Nephron progenitor cell (in vitro differentiated cells): ENCODE measurements at places on chromosomes 11 and 22.

- no peak for DNase-seq
These were observed 251.8 kb downstream of the KIRREL3 start for GRCh38 chr11:126748793-126749192.

GRCh38 chr11:1372660-1373059 lies 17.1 kb upstream of the BRSK2 start:
- DNase-seq, result no peak

DNA sequence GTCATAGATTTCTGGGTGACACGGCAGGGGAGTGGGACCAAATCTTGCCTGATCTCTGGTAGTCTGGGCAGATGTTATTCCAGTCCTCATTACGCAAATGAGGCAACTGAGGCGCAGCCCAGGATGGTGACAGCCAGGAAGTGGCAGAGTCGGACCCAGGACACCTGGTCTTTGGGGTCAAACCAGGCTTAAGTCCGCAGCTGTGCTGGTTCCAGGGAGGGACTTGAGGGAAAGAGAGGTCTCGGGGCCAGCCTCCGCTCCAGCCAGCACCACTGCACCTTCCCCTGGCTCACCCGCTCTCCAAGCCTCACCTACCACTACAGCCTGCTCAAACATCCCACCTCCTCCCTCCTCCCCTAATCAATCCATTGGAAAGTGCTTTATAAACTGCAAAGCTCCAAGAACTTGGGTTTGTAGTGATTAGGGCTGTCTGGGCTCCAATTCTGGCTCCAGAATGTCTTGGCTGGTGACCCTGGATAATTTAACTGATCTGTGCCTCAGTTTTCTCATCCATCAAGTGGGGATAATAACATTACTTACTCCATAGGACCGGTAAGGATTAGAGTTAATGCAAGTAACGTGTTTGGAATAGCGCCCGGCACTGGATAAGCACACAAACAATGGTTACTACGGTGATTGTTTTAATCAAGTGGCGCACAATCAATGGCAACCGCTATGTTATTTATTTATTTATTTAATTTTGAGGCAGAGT lies 526 bp upstream of the PNPLA5 start:
- no peak for DNase-seq

- no peak for DNase-seq
These were observed 29.5 kb upstream of the FCHSD2 start for GRCh38 chr11:73171436-73172161.

DNA sequence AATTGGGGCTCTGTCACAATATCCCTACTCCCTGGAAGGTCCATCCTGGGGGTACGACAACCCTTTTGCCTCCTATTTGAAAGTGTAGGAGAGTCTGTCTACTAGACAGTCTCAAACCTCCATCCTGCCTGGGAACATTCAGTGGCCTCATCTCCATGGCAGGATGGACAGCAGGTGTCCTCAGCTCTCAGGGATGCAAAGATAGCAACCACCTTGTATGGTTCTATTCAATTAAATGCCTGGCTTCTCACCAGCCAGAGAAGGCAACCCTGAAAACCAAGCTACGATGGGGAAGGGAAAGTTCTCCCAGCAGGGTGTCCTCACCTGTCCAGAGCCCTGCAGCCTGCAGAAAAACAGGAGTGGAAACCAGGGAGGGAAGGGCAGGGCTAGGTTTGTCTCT lies 164.9 kb downstream of the MIAT start:
- no peak for DNase-seq

DNA sequence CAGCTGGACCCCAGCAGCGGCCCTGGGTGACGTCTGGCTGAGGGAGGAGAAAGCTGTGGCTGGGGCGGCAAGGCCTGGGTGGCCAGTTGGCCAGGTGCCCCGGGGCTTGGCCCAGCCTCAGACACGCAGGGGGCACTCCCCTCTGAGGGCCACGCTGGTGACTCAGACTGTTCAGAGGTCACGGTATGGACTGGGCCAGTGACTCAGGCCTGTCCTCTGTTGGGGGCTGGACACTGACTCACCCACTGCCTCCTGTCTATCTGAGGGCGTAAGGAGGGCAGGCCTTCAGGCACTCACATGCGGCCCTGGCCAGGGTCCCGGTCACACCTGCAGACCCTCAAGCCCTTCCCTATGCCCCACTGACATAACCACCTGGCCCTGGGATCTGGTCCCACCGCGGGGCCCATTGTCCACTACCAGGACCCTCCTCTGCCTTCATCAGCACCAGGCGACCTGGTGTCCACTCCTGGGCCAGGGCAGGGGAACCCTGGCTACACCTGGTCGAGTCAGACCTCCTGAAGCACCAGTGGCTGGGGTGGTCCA lies 3.7 kb upstream of the MUC5AC start:
- no peak for DNase-seq

DNA sequence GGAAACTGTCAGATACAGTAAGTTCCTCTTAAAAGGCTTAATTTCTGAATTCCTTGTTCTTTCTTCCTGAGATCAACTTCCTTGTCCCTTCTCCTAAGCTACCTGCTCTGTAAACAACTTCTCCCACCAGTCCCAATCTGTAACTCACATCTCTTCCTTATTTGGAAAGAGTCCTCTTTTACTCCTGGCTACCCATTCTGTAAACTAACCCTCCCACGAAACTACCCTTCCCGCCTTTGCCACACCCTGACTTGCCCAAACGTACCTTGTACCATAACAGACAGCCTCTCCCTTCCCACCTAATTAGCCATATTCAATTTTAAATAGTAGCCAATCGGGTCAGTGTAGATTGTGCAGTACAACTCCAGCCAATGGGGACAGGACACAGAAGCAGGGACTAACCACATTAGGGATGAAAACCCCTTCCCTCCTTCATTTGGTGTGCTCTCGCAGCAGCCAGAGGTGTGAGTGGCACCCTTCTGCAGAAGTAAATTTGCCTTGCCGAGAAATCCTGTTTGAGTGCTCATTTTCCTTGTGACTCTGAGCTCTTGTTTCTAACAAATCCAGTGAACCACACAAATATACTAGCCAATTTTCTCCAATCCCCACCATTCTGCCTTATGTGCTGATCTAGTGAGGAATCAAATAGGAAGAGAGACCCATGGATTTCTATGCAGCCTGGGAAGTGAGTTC lies 49.5 kb downstream of the ZNF280B start:
- no peak for DNase-seq

GRCh38 chr11:23509023-23509422 lies 648.7 kb upstream of the CCDC179 start:
- DNase-seq, result no peak

GRCh38 chr11:114892381-114893197 lies 214.3 kb downstream of the NXPE2 start:
- no peak for DNase-seq

GRCh38 chr22:17929909-17930308 lies 94.5 kb downstream of the MICAL3 start:
- no peak for DNase-seq

- DNase-seq, result no peak
These were observed 2.5 kb downstream of the SCO2 start for GRCh38 chr22:50522806-50523438.

GRCh38 chr22:19105456-19105855 lies 16.8 kb downstream of the DGCR2 start:
- DNase-seq, result no peak

DNA sequence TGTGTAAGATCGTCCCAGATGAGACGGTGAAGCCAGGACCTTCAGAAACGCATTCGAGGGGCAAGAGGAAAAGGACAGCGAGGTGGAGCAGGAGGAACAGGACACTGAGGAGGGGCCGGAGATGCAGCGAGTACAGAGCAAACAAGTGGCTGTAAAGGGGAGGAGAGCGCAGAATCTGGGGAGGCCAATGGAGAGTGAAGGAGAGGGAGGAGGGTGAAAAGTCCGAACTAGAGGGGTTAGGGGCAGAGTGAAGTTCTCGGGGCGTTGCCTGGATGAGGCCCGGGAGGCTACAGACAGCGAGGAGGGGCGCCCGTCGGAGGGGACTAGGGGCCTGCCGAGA lies 8.8 kb upstream of the PPIL2 start:
- DNase-seq, result no peak

GRCh38 chr11:36095716-36096115 lies 151.9 kb downstream of the LDLRAD3 start:
- DNase-seq, result no peak

DNA sequence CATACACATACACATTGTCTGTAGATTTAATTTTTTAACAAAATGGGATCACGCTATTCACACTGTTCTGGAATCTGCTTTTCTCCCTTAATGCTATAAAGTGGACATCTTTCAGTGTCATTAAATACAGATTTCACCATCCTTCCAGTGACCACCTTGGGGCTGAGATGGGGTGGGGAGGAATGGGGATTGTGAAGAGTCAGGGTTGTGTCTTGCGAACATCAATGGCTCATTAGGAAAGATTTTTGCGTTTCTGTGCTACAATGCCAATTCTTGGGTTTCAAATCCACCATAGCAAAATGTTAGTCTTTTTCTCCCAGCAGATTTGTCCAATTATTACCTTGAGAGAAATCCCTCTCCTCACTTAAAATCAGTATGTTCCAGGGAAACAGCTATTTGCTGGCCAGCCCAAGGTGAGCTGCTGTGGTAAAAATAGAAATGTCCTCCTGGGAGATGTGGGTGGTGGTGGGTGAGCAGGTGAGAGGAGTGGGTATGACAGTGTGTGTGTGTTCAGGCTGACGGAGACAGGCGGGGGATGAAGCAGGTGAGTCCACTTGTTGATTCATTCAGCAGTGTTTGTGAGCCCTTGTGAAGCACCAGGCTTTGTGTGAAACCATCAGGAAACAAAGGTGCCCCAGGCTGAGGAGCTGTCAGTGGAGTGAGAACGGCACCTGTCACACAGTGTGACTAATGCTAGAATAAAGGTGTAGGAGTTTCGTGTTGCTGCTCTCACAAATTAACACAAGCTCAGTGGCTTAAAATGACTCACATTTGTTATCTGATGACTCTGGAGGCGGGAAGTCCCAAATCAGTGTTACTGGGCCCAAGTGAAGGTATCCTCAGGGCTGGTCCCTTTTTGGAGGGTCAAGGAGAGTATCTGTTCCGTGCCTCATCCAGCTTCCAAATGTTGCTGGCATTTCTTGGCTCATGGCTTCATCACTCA lies 1.7 kb upstream of the CBX6 start:
- no peak for DNase-seq

DNA sequence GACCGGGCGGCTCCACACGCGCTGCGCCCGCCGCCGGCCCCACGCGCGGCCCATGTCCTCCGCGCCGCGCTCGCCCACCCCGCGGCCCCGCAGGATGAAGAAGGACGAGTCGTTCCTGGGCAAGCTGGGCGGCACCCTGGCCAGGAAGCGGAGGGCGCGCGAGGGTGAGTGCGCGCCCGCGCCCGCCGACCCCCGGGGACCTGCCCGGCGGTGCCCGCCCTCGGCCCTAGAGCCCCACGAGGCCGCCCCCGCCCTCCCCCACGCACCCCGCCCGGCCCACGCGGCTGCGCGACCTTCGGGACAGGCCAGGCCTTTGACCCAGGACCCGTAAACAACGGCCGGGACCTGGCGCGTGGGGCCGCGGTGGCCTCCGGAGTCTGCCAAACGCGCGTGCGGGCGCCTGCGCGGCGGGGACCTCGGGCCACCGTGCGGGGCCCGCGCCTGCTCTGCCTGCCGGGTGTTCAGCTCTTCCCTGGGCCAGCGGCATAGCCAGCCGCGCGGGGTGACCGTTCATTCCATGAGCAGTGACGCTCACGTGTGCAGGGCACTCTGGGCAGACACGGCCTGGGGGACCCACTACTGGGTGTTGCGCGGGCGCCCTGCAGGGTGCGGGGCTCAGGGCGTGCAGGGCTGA lies at the start of gene PARVB:
TSS of gene PARVB (plus strand) at position 15 of the 634 bp plus-strand sequence. CDS start at position 53, 38 bp downstream.
- peak; percentile 50 for DNase-seq

DNA sequence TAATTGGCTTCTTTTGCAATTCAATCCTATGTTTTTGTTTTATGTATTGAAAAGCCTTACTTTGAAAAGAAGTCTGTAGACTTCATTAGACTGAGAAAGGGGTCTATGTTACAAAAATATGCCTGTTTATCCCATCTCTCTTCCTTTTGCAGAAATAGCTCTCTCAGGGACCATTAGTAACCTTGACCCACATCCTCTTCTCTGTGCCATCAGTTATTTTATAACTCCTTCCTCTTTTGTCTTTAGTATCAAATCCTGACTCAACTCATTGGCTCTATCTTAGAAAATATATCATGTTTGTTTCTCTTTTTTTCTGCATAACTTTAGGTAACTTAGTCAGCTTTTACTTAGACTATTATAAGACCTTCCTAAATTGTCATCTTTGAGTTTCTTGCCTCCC lies 20.3 kb downstream of the ZC3H12C start:
- no peak for DNase-seq

- DNase-seq, result no peak
These were observed 1.9 kb upstream of the ANO9 start for GRCh38 chr11:443542-444199.

DNA sequence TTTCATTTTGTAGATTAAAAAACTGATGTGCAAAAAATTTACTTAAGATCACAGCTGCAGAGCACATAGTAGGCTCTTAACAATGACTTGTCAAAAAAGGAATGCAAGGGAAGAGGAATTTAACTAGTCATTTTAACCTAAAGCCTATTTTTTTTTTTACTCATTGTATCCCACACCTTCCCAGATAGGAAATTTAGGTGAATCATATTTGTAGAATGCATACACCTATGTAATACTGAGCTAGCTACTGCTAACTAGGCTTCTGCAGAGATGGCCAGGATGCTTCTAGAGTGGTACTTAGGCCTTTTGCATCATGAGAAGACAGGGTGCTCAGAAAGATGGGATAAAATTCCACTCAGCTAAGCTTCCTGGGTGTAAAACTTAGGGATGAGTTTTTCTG lies 387.3 kb downstream of the AASDHPPT start:
- DNase-seq, result no peak

DNA sequence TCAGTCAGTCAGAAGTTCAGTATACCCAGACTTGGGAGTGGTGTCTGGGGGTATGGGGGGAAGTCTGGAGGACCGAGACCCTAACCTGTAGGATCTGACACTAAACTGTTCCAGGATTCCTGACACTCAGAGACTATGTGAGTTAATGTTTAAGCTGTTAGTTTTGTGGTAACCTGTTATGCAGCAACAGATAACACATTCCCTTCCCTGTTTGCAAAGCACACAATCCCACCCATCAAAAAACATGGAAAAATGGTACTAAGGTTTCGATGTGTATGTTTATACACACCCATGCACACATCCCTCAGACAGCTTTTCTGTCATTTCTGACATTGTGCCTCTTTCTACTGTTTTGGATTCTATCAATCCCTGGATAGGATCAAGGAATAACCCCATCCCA lies 27.6 kb downstream of the ZNF280B start:
- DNase-seq, result no peak

GRCh38 chr11:32348502-32348901 lies 86.8 kb downstream of the WT1 start:
- DNase-seq, result no peak

DNA sequence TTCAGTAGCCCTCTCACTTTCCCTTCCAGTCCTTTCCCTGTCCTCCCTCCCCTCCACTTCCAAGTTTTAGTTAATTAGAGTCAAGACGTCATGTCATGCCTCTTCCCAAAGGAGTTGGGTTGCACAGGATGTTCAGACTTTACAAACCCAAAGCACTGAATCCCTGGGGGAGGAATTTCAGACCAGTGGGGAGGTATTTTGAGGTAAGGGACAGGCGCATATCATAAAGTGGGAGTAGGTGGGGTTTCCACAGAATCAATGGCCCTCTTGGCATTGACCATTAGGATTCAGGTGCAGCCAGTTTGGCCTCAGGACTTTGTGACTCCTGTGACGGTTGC lies 733 bp upstream of the ACP2 start:
- DNase-seq, result no peak

GRCh38 chr11:120389693-120390584 lies 53.7 kb downstream of the ARHGEF12 start:
- no peak for DNase-seq

GRCh38 chr11:66006134-66006890 lies 4.0 kb downstream of the BANF1 start:
- no peak for DNase-seq
